Motor neuron (in vitro differentiated cells): ENCODE measurements at places on chromosomes 1 and 21.

DNA sequence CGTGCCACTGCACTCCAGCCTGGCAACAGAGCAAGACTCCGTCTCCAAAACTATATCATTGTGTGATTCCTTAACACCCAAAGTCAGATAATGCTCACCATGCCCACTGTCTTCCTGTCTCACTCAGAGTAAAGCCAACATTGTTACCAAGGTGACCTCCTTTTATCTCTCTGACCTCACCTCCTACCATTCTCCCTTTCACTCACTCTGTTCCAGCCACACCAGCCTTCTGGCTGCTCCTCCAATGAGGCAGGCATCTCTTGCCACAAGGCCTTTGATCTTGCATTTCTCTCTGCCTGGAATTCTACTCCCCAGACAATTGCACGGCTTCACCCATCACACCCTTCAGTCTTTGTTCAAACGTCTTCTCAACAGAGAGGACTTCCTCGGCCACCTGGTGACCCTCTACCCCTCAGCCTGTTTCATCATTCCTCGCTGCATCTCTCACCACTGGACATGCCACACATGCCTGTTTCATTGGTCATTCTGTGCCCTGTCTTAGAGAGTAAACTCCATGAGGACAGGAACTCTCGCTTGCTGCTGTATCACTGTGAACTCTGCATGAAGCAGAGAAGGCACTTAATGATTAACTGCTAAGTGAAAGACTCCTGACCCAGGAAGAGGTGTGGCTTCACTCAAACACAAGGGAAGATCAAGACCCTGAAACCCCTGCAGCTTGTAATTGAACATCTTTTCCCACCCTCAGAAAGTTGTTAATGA, 67.1 kb upstream of the CAPZB start:
- no peak for ATAC-seq

DNA sequence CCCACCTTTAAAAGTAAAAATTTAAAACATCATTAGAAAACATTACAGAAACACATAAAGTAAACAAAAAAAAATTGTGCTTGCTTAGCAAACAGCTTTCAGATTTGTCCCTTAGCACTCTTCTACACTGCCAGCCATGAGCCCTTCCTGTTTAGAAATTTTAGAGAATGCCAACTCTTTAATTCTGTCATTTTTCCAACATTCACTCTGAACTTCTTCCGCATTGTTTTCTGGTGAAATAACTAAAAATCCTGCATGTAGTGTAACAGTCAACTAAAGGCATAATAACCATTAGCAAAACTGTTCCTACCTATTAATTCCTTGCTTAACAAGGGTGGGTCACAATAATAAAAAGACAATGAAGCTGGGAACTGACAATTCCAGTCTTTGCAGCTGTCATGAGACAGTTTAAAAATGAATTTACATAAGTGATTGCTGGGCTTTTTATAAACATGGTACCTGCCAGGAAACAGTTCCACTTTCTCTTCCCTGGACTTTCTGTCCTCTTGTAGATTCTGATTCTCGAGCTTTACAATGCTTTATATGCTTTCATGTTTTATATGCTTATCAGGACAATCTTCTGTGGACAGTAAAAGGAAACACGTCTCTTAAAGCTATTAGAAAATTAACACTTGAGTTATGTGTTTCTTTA, 19.0 kb downstream of the GNG12 start:
- ATAC-seq: peak; percentile 50

- ATAC-seq: no peak
Observed at GRCh38 chr1:244280859-244281258, 170.8 kb downstream of the ADSS2 start.

DNA sequence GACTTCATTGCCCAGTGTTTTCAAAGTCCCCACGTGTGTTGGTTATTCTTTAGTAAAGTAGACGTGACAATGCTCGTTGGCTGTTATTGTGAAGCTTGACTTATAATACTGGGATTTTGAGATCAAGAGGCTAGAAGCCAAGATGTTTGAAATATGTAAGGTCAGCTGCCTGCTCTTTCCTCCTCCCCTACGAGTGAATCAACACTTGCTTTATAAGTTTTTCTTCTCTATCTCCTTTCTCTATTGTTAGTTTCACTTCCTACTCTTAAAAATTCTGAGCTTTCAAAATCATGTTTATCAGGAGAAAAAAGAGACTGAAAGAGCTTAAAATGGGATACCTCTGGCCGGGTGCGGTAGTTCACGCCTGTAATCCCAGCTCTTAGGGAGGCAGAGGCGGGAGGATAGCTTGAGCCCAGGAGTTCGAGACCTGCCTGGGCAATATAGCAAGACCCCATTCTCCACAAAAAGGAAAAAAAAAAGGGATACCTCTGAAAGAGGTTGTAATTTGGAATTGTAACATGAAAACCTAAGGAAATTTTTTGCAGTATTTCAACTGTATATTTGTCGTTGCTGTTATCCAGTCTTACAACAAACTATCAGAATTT, 72.0 kb downstream of the EPB41 start:
- ATAC-seq: no peak

DNA sequence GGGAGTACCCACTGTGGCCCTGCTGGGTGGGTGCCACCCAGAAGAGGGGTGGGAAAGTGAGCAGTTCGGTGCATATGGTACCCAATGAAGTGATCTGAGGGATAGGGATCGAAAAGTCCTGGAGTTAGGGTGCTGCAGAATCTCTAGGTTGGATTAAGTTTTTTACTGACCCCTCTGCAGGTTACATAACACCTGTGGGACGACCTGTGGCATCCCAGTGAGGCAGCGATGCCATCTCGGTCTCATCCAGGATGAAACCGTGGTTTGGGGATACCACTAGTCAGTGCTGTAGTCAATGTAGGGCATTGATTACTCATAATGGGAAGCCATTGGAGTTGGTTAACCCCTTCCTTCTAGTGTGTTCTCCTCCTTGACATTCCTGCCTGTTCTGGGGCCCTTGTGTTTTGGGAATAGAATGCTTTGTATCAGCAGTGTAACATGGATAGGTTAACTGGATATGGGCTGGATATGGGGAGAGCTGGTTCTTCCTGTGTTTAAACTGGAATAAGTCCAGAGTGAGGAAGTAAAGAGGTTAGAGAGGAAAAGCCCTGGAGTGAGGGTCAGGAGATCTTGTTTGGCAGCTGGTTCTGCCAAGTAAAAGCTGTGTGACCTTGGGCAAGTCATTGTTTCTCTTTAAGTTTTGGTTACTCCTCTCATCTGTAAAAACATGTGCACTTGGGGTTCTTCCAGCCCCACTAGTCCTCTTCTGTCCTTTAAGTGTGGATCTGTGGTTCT, 42.8 kb upstream of the ATF3 start:
- ATAC-seq: no peak

GRCh38 chr1:207191776-207192175, 87.7 kb downstream of the C4BPA start:
- ATAC-seq: no peak

DNA sequence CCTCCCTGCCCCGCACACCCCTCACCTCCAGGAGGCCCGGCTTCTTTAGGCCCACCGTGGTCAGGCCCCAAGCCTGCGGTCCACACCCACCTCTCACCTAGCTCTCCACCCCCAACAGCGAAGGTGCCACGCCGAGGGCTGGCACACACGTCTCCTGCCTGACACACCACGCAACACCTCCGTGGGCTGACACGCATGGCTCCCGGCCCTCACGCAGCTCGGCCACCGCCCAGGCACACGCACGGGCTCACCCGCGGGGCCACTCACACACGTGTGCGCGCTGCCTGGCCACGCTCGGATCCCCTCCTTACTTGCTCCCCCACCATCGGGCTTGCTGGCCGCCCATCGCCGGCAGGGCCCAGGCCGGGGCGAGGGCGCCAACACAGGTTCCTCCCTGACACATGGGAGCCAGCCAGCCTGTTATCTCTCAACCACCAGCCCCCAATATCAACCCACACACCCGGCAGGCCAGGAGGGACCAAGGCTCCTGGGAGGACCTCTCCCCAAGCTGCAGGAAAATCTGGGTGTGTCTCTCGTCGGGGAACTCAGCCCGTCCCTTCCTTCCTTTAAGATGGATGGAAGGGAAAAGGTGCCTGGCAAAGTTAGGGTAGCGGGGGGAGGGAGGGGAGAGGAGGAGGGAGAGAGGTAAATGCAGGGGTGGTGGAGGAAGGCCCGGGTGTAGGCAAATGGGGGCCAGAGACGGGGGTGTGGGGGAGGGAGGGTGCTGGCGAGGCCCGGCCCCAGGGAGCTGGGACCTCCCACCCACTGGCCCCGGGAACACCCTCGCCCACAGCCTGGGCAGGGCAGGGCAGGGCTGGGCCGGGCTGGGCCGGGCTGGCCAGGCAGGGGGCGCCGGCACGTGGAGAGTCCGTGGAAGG, 546 bp downstream of the ELOVL1 start:
- no peak for ATAC-seq

GRCh38 chr1:57553666-57554065, 129.8 kb upstream of the DAB1 start:
- ATAC-seq: no peak

DNA sequence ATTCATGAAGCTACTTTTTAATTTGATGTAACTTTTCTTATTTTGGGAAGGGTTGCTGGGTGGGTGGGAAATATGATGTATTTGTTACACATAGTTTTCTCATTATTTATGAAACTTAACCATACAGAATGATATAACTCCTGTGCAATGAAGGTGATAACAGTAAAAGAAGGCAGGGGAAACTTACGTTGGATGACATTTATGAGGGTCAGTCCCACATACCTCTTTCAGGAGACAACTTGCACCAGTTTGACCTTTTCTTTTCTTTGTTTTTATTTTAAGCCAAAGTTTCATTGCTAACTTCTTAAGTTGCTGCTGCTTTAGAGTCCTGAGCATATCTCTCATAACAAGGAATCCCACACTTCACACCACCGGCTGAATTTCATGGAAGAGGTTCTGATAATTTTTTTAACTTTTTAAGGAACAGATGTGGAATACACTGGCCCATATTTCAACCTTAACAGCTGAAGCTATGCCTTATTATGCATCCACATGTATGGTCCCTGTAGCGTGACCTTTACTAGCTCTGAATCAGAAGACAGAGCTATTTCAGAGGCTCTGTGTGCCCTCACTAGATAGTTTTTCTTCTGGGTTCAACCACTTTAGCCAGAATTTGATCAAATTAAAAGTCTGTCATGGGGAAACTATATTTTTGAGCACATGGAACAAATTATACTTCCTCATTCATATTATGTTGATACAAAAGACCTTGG, 28.0 kb upstream of the KIAA1614 start:
- ATAC-seq: no peak

DNA sequence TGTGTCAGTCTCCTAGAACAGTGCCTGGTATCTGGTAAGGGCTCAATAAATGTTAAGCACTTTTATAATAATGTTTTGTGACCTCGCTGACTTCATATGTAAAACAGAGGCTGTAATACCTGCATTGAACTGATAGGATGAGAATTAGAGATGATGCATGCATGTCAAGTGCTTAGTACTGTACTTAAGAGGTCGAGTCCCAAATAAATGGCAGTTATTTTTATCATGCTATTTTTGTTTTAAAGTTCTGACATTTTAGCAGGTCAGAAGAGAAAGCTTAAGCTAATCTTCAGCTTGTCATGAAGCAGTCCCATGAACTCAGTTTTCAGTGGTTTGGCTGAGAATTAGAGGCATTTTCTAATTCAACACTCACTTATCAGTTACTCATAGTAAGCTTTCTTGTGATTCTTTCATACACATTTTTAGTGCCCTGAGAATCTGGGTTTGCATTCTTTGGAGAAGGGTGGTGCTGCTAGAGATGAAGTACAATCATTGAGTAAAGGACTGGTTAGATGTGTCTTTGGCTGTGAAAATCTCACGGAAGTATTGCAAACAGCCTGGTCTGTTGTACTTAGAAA, 75.7 kb upstream of the RAVER2 start:
- no peak for ATAC-seq

DNA sequence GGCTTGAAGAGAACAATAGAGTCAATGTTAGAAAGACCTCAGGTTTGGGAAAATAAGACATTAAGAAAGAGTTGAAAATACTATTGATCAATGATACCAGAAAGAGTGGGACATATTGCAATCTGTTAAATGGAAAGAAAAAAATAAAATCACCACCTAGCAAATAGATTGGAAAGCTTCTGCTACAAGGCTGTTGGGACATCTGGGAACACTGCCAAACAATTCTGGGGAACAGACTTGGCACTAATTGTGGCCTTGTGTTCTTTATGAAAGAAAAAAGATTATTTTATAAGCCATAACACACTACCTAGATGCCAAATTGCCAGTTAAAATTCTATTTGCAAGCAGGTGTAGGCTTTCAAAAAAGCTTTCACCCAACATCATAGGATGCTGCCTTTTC, 137.8 kb downstream of the TSEN15 start:
- ATAC-seq: no peak

GRCh38 chr1:34898330-34898761, 31.1 kb downstream of the DLGAP3 start:
- ATAC-seq: peak; percentile 79

DNA sequence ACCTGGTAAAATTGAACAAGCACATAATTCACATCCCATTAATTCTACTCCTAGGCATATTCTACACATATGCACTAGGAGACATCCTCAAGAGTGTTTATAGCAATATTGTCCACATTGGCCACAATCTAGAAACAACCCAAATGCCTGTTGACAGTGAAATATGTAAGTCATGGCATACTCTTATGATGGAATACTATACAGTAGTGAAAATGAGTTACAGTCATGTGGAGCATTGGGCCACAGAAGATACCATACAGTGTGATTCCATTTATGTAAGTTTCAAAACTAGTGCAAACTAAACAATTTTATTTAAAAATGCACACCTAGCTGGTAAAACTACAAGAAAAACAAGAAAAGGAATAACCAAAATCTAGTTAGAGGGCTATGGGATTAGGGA, 19.1 kb downstream of the CHIT1 start:
- no peak for ATAC-seq

GRCh38 chr1:89822109-89822962, 1.5 kb downstream of the LRRC8D start:
- peak; percentile 1 for ATAC-seq

DNA sequence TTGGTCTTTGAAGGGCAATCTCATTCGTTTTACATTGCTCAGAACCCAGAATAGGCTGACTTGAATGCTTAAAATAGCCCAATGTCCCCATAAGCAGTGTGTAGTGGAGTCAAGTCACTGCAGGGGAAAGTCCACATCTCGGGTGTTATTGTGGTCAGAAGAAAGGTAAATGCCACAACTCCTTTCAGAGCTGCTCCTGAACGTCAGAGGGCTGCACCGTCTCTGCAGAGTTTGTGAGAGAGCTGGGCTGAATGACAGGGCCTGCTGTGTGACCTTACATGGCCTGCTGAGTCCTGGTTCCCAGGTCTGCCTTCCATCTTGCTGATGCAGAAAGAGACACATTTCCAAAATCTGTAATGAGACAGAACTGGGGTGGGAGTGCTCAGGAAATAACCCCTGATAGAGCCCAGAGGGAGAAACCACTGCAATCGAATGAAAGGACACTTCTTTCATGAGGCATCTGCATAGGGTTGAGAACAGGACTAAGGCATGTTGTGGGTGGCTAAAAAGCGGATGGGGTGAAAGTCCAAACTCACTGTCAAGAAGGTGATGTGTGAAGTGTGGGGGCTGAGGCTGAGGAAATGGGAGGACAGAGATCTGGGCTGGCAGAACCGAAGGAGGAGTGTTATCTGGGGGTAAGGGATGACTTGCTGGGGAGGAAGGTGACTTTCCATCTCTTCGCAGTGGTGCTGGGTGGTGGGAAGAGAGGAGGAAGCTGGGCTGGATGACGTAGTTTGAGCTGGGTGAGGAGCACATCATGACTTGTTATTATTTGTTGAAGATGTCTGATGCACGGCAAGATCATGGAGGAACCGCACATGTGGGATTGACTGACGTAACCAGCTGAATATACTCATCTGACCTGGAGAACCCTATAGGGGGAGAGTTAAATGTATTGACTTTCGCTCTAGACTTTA, 33.7 kb downstream of the XCL2 start:
- no peak for ATAC-seq
